ENCODE measurements at places on chromosomes 2 and 18.

DNA sequence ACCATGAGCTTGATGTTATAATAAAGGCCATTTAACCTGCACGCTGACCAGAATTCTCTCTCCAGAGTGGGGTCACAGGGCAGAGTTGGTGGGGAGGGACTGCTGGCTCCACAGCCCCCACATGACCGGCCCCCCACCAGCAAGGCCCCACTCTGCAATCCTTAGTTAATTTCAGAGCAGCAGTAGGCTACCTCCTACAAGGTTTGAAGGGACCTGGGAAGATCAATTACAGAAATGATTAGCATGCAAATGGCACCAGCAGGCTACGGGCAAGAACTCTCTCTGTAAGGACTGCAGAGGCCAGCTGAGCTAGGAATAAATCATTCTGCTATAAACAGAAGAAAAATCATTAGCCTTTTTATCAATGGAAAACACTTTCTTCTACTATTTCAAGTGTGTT is 135.3 kb downstream of the C1D start:
- no peak for DNase-seq

DNA sequence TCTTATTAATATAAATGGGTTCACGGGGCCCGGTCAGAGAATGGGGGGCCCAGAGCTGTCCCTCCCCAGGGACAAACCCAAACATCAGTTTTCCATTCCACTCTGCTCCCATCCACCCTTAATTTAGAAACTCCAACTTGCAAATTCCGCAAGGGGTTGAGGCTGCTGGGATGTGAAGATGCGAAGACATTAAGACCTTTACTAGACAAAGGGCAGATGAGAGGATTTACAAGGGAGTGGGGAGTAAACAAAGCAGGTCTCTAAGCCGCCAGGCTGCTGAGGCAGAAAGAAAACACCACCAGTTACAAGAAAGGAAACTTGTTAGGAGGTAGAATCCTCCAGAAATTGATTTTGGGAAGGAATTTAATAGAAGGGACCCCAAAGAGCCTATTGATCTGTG is 33.1 kb downstream of the MARCO start:
- no peak for DNase-seq

GRCh38 chr2:233338812-233339368 is 15.4 kb upstream of the DGKD start:
- DNase-seq, result no peak

DNA sequence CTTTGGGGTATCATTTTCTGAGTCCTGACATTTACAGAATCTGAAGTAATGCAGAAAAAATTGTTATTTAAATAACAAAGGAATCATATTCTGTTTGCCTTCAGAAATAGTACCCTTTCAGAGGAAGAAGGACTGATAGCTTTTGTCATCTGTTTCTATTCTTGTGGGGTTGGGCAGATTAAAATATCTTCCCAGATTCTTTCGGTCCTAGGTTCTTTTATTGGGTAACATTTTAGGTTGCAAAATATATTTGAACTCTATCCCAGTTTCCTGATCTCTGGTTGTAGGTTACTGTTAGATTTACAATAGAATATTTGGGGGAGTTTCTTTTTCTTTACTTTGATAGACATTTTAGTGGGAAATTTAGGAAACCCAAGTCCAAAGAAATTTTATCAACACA is 550.5 kb downstream of the SPAG16 start:
- DNase-seq, result no peak

GRCh38 chr18:9681217-9681616 is 26.9 kb upstream of the RAB31 start:
- DNase-seq, result no peak

GRCh38 chr2:12636837-12637581 is 79.7 kb upstream of the TRIB2 start:
- DNase-seq, result no peak

GRCh38 chr2:61689568-61689967 is 151.4 kb upstream of the XPO1 start:
- DNase-seq, result no peak

DNA sequence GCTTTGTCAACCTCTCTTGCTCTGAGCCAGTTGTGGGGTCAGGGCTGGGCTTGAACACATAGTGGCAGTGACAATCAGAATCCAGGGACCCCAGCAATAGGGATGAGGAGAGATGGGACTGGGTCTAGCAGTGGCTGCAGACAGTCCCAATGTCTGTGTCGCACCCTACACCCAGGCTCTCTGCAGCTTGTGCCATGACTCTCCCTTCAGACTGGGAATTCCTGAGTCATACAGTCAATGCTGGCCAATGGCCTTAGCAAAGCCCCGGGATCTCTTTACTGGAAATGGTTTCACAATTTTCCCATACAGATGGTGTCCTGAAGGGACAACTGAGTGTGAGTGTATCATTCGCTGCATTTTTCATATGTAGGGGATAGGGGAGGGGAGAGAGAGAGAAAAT is 74.2 kb upstream of the CELF4 start:
- DNase-seq, result no peak

DNA sequence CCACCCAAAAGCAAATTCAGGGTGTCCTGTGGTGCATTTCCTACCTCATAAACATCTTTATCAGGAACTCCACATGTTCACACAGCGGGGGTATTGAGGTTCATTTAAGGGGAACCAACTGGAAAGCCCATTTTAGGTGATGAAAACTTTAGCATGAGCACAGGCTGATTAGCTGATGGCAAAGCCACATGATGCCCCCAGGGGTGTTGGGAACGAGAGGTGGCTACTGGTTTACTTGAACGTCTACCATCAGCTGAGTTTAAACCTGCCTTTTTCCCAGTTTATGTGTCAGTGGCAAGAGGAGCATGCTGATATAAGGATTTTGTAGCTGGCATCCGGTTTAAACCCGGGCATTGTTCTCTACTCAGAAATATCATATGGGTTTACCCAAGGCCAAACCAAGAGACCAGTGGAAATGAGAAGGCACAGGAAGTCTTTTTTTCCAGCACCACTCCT is 54.5 kb upstream of the UPP2 start:
- DNase-seq, result no peak

DNA sequence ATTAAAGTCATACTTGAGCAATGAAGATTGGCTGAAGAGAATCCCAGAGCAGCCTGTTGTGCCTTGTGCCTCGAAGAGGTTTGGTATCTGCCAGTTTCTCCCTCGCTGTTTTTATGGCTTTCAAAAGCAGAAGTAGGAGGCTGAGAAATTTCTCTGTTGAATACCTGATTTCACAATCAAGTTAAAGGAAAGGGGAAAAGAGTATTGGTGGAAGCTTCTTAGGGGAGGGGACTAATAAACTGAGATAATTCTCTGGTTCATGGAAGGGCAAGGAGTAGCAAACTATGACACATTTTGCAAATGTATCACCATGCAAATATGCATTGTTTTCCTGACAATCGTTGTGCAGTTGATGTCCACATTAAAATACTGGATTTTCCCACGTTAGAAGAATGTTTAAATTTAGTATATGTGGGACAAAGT is at the start of gene IL1B:
Gene IL1B, minus strand, starts transcription at position 85 of the 423 bp plus-strand sequence. CDS start 550 bp downstream, outside the sequence.
- DNase-seq, result no peak

Measured in esophagus squamous epithelium (tissue), 5 donors.